ENCODE measurements at places on chromosomes 5 and 9. TPM values are rescaled to one million over a fixed set of nuclear protein-coding genes. Genes with fewer than 3 reads are reported as not detected.

BRD3 gene
- total RNA-seq = 36.6 TPM

SPATA31A3 gene
- total RNA-seq = not detected

TTF1 gene
- total RNA-seq = 30.8 TPM

TRIM32 gene
- total RNA-seq = 12.2 TPM

ZFP37 gene
- total RNA-seq = 1.4 TPM

STOM gene
- total RNA-seq = 76.3 TPM

TAF11L8 gene
- total RNA-seq = not detected
